ENCODE measurements at places on chromosomes 2 and 18. TPM values are rescaled to one million over a fixed set of nuclear protein-coding genes. Genes with fewer than 3 reads are reported as not detected.

Gene UGT1A8
- total RNA-seq = 0.10 TPM

DNA sequence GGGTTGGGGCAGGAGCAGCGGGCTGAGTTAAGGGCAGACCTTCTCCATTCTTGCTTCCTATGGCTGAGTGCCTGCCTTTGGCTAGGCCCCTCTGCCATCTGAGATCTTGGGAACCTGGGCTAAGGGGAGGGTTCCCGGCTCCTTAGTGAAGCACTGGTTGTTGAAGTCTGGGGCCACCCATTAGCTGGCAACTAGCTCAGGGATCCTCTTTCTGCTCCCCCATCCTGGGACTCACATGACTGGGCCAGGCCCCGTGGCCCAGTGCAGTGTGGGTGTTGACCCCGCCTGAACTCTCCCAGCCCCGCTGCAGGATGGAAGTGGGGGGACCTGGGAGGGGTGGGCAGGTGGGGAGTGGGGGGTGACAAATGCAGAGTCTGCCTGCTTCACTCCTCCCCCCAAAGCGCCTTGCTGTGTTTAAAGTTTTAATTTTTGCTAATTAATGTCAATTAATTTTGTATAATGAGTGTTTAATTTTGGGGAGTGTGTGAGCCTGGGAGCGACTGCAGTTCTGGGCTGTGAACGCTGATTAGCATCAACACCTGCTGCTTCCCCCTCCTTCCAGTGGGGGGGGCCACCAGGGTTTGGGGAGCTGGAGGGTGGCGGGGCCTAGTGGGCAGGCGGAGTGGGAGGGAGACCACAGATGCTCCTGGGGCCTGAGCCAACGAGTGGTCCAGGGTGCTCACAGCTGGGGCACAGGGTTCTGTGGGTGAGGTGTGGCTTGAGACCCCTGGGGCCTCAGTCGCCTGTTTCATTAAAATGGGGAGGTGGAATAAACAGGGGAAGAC, 55.2 kb downstream of the EMX1 start:
- H3K4me1 ChIP-seq = no peaks in the 10 kb centered on the region
- no peaks in the 10 kb centered on the region for H3K36me3 ChIP-seq
- DNase-seq = no peak
- no peak overlapping the region for H3K27ac ChIP-seq

DNA sequence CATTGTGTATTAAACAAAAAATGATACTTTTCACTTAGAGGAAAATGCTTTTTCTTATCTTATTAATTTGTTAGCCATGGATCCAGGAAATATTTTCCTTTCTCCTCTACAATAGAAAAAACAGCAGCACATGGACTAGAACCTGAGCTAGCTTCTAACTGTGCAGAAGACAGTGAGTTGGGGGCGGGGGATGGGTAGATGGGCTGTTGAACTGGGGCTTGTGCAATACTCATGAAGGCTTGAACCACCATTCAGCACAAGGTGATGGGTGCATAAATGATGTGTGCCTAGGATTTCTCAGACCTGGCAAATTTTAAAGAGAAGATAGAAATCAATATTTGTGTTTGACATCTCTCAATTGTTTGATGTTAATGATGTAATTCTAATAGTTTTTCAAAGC, 42.0 kb downstream of the COL5A2 start:
- DNase-seq = no peak
- no peaks in the 10 kb centered on the region for H3K4me1 ChIP-seq
- H3K27ac ChIP-seq = no peak overlapping the region

DNA sequence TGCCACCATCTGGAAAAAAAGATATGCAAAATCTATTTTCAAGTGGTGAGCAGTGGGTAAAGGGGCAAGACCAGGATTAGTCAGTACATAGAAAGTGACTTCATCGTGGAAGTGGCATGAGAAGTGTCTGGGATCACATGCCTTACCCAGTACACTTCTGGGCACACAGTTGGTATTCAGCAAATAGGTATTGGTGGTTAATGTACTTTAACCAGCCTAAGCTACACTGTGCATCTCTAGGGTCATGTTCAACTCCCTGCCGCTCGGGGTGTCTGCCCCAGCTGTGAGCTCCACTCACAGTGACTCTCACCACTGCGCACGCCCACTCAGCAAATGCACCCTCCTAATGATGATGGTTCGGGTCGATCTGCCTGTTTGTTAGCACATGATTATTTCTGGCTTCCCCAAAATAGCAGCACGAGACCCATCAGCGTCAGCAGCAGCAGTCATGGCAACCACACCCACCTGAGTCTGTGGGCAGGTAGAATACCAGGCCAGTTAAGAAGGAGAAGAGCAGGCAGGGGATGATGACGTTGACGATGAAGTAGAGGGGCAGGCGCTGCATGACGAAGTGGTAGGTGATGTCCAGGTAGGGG, 11.1 kb downstream of the CHRNA1 start:
- no peak overlapping the region for H3K4me3 ChIP-seq
- H3K27me3 ChIP-seq = no peaks in the 10 kb centered on the region
- no peak overlapping the region for H3K27ac ChIP-seq
- H3K36me3 ChIP-seq = no peaks in the 10 kb centered on the region
- DNase-seq = no peak
